ENCODE measurements at places on chromosomes 11 and 22.

DNA sequence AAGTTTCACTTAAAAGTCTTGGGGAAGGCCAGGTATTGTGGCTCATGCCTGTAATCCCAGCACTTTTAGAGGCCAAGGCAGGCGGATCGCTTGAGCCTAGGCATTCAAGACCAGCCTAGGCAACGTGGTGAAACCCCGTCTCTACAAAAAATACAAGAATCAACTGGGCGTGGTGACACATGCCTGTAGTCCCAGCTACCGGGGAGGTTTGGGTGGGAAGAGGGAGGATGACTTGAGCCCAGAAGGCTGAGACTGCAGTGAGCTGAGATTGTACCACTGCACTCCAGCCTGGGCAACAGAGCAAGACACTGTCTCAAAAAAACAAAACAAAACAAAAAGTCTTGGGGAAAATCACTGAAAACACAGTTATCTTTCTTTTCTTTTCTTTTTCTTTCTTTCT, 15.4 kb upstream of the XBP1 start:
- no peak for DNase-seq

- peak; percentile 14 for DNase-seq
Measured at GRCh38 chr11:78318321-78319114, 99.1 kb downstream of the GAB2 start.

DNA sequence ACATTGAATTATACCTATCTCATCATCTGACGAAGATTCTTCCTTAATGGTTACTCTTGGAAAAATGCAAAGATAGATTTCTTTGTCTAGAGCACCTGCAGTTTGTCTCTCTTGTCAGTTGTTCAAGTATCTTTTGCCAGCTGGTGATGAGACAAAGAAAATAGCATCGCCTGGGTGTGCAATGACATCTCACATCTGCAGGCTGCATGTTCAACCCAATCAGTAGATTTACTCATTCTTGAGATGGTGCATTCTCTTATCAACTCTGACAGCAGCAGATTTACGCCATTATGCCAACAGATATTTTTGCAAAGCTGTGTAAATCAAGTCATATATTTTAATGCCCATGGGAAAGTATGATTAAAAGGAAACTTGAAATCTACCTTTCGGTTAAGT, 164.6 kb upstream of the PDGFD start:
- no peak for DNase-seq

GRCh38 chr11:64571410-64572091, 19.5 kb upstream of the SLC22A12 start:
- DNase-seq = peak; percentile 31

- DNase-seq = peak; percentile 59
Measured at GRCh38 chr11:122108192-122108799, 7.7 kb downstream of the BLID start.

Measured in fibroblast of skin of right biceps (primary cell).